GM23248 (cell line): ENCODE measurements at places on chromosomes 2 and 18.
A peak's percentile ranks its signal among the peaks of the same experiment; 100 is the strongest.

GRCh38 chr18:42429196-42429595 is 474.2 kb downstream of the PIK3C3 start:
- H3K4me3 ChIP-seq = no peak overlapping the region
- no peaks in the 10 kb centered on the region for H3K4me1 ChIP-seq
- DNase-seq = no peak
- no peaks in the 10 kb centered on the region; the same call in 1 of the 2 replicates for H3K27me3 ChIP-seq

GRCh38 chr2:213189001-213189899 is 37.8 kb upstream of the IKZF2 start:
- DNase-seq = peak; percentile 62
- peak overlapping the region; percentile 41 for H3K4me3 ChIP-seq
- peaks cover 40% of the 10 kb centered on the region for H3K4me1 ChIP-seq
- H3K27me3 ChIP-seq = no peaks in the 10 kb centered on the region

DNA sequence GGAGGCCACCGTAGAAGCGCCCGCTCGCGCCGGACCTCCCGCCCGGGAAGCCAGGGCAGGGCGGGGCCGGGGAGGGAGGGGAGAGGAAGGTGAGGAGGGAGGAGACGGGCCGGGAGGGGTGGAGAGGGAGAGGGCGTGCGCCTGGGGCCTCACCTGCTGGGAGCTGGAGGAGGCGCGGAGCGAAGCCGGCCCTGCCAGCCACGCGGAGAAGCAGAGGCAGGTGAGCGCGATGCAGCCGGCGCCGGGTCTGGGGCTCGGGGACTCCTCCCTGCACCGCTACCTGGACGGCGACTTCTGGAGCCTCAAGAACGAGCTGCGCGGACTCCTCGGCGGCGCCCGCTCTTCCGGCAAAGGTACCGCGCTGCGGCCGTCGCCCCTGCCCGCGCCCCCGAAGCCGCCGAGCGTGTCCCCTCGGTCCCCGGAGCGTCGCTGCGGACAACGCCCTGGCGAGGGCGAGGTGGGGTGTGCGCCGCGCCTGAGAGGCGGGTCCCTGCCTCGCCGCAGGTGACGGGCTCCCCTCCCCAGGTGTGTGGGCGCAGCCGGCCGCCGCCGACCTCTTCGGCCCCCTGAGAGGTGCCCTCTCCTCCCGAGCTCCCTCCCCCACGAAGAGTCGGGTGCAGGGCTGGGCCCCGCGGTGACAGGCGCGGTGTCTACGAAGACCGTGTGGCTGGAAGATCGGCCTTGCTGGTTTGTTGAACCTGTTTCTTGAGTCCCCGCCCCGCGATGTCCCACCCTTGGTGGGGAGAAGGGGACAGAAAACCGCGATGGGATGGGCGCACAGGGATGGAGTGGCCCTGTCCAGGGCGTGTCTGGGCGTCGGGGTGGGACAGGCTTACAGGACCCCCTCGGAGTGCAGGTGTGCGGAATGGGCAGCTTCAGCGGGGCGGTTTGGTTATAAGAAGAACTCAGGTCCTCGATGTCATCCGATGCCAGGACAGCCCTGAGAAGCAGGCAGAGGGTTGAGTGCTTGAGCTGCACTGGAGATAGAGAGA is at the start of gene ACOXL:
Gene ACOXL, plus strand, starts transcription at position 152 of the 992 bp plus-strand sequence. CDS start 35,817 bp downstream, outside the sequence.
- H3K4me1 ChIP-seq = no peaks in the 10 kb centered on the region
- H3K27ac ChIP-seq = no peak within 1 kb of the TSS
- H3K36me3 ChIP-seq = no peaks in the 10 kb centered on the region
- peaks cover 93% of the 10 kb centered on the region for H3K27me3 ChIP-seq
- no peak for DNase-seq

DNA sequence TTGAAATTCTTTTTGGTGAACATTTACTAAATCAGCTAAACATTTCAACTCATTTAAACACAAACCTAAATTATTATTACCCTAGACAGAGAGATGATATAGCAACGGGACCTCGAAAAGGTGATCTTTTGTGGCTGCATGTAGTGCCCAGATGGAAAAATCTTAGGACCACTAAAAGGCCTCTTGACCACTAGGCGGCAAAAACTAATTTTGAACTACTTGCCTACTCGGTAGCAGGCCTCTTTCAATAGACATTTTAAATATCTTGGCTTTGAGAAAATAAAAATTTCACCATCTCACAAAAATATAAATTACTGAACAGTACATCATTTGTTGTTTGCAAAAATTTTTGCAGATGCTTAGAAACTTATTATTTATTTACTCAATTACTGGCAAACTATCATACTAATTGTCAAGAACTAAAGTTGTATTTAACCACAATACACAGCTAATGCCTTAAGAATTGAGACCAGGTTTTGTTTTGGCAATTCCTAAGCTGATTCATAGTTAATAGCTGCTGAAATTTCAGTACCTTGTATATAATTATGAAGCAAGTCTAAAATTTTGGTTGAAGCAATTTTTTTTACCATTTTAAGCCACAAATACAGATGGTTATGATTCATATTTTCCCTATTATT is 9.4 kb downstream of the COL3A1 start:
- peaks cover 84% of the 10 kb centered on the region for H3K4me1 ChIP-seq
- peak overlapping the region; percentile 89 for H3K27ac ChIP-seq
- DNase-seq = peak; percentile 84
- H3K27me3 ChIP-seq = no peaks in the 10 kb centered on the region
- peaks cover 37% of the 10 kb centered on the region for H3K36me3 ChIP-seq

DNA sequence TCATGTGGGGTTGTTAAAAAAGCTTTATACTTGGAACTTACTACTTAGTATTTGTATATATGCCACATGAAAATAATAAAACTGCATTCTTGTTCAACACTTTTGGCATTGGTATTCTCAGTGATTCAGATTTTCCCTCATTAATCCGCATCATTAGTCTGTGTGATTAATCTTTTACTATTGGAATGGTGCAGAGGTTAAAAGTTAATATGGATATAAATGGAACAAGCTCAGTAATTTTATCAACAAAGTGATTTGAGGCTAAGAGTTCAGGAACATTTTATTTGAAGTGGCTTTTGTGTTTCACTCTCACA is 45.4 kb upstream of the REG3G start:
- no peaks in the 10 kb centered on the region for H3K4me1 ChIP-seq
- H3K4me3 ChIP-seq = no peak overlapping the region
- H3K36me3 ChIP-seq = no peaks in the 10 kb centered on the region
- no peaks in the 10 kb centered on the region for H3K27me3 ChIP-seq
- no peak overlapping the region for H3K27ac ChIP-seq
- DNase-seq = no peak
